ENCODE measurements at places on chromosomes 6 and 20. TPM values are rescaled to one million over a fixed set of nuclear protein-coding genes. Genes with fewer than 3 reads are reported as not detected.
A peak's percentile ranks its signal among the peaks of the same experiment; 100 is the strongest.

The MYB gene
- total RNA-seq = 1.3 TPM

The PRDM13 gene
- not detected for total RNA-seq

The CTAGE9 gene
- total RNA-seq = not detected

The COL20A1 gene
- 6.2 TPM for total RNA-seq

The RNF182 gene
- 0.51 TPM for total RNA-seq

DNA sequence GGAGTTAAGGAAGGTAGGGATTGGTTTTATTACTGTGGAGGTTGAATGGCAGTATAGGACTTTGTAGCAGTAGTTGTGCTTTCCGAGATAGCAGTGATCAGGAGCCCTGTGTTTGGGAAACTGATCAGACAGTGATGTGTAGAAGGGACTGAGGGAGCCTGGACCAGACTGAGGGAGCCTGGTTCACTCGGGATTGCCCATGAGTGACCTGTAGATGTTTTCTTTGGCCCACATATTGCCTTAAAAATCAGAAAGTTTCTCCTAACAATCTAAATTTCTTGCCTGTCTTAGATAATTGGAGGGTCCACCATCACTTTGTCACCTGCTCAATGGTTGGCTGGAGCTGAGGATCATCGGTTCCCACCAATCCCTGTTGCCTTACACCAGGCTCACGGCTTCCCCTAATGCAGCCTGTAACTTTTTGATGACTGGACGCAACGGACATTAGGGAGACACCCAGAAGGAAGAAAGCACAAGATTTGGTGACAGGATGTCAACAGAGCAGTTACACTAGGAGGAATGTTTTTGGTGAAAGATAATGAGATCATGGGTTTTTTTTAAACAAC lies 1.1 kb downstream of the CDS2 start:
- DNase-seq = no peak

DNA sequence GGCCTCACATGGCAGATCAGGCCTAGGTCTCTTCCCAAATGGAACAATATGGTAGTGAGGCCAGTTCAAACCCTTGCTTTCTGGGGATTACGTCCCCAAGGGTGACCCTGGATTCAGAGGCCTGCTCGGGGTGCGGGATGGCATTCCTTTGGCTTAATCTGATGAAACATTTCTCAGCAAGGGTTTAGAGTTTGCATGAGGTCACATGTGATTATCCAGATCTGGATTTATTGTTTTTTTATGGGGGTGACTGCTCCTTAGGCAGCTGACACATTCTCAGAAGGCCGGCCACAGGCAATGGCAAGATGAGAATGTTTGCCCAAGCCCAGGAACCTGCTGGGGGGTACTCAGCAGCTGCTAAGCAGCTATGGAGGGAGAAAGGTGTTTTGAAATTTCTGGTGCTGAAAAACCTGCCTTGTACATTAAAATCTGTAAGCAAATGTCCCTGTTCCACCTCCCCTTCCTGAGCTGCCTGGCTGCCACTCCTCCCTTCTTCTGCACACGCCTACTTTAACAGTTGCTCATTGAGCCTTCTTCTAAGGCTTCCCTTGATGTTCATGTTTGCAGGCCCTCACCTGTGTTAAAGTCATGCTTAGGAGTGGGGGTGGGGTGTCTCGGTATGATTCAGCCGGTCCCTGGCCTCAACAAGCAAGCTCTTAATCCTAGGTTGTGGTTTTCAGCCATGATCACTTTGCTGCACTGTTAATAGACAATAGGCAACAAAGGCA lies 37.9 kb upstream of the FUCA2 start:
- no peak for DNase-seq

- DNase-seq = peak; percentile 22
These were observed 39.4 kb downstream of the HFE start for GRCh38 chr6:26126394-26127235.

GRCh38 chr6:12849809-12850198 lies 133.2 kb downstream of the PHACTR1 start:
- no peak for DNase-seq

GRCh38 chr20:53866794-53867740 lies 203.3 kb downstream of the BCAS1 start:
- DNase-seq = peak; percentile 42

GRCh38 chr6:170367241-170367640 lies 60.7 kb downstream of the FAM120B start:
- peak; percentile 87 for DNase-seq

- DNase-seq = no peak
These were observed 12.7 kb downstream of the BFSP1 start for GRCh38 chr20:17518339-17519052.

DNA sequence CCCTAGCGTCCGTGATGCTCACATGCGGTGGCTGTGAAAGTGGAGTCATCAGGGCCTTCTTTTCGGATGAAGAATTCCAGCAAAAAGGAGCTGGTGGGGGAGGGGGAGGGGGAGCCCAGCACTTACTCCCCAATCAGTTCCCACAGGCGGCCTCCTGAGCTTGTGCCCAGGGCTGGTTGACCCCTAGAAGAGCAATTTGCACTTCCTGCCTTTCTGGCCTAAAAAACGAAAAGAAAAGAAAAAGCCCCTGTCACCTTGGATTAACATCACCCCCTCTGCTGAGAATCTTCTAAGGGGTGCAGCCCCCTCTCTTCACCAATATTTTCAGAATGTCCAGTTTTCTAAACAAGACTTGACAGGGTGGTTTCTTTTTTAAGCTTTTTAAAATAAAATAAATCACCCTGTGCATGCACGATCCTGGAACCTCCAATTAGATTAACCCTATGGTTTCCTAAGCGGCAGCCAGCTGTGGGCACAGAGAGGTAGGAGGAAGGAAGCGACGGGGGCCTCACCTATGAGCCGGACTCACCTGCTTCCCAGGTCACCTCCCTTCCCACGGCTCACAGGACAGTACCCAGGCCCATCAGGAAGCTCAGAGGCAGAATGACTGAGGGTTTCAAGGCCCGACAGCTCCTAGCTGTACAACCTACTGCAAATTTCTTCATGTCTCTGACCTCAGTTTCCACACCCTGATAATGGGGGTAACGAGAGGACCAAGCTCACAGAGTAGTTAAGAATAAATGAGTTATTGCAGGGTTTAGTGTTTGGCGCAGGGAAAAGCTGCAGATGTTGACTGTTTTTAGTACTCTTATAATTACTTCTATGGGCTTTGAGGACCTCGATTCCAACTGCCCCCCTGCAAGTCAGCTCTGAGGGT lies 10.5 kb upstream of the TGM2 start:
- no peak for DNase-seq

DNA sequence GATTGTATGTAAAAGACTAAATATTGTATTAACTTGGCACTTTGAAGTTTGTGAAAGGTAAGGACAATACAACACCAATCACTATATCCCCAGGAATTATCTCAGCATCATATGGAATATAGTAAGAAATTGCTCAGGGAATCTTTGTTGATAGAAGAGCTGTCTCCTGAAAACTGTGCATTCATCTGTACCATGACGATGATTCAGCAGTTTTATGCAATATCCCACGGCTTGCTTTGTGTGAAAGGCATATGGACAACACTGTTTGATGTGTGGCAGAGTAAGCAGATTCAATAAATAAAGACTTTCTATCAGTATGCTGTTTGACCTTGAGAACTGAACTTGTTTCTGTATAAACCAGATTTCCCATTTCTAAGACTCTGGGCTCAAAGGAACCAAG lies 147.5 kb upstream of the PLN start:
- DNase-seq = no peak

- DNase-seq = peak; percentile 5
These were observed 478.1 kb downstream of the PHF3 start for GRCh38 chr6:64113704-64114103.

- no peak for DNase-seq
These were observed 21.1 kb upstream of the AIG1 start for GRCh38 chr6:143039548-143039947.

DNA sequence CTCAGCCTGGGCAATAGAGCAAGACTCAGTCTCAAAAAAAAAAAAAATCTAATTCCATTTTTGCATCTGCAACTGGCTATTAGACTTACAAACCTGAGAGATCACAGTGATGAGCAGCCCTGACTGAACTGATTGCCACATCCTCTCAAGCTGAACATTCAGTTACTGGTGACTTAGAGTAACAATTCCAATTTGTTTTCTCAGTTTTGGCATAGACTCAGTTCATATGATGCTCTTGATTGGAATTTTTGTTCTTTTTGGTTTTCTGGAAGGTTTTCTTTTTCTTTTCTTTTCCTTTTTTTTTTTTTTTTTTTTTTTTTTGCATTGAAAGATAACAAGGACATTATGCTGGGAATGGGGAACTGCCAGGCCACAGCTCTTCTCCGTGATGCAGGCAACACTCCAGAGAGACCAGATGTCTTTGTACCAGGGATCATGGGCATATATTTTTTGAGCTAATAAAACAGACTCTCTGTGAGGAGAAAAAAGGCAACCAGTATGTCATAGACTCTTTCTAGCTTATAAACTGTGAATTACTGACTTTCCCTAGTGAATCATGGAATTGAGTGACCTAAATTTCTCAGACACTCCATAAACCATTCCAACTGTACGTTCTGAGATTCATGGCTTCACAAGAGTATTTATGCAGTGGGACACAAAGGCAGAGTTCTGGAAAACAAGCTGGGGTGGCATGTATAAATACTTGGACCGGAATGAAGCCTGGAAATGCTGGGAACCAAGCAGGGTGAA lies 86.0 kb upstream of the SLC2A12 start:
- DNase-seq = no peak

- DNase-seq = no peak
These were observed 82.6 kb downstream of the OR2B2 start for GRCh38 chr6:27829453-27830211.

Measured in tongue (tissue), 3 donors.